ENCODE measurements at places on chromosomes 7 and 10.

GRCh38 chr7:148318102-148318811 lies 272.3 kb upstream of the C7orf33 start:
- no peak for DNase-seq

DNA sequence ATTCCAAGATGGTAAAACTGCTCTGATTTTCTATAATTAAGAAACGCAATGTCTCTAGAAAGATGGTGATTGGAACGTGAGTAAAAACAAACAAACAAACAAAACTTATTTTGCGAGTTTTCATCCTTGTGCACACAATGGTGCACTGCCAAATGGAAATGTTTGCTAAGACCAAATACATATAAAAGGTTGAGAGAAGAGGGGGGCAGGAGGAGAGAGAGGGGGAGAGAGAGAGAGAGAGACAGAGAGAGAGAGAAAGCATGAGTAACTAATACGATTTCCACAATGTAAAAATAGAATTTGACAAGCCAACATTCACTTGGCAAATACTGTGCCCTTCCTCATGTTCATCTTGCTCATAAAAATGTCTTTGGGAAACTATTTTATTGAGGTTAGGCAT lies 375.4 kb downstream of the CNTNAP2 start:
- DNase-seq: no peak

GRCh38 chr7:131737746-131738465 lies 181.5 kb upstream of the PODXL start:
- DNase-seq: no peak

- DNase-seq: no peak
Observed at GRCh38 chr7:41219276-41219675, 483.6 kb downstream of the INHBA start.

DNA sequence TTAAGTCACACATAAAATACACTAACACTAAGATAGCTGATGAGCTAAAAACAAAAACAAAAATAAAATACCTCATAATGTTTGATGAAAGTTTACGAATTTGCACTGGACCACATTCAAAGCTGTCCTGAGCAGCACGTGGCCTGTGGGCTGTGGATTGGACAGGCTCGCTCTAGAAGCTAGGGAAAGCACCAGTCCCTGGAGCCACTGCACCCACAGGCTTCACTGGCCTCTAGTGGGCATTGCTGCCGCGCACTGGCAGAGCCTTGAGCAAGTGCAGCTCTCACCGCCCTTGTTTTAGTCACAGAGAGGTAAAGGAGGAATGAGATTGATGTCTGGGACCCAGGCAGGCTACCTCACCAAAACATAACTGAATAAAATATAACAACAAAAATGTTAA lies 67.6 kb downstream of the PAX2 start:
- no peak for DNase-seq

GRCh38 chr7:140653319-140654108 lies 12.9 kb upstream of the DENND2A start:
- peak; percentile 70 for DNase-seq

DNA sequence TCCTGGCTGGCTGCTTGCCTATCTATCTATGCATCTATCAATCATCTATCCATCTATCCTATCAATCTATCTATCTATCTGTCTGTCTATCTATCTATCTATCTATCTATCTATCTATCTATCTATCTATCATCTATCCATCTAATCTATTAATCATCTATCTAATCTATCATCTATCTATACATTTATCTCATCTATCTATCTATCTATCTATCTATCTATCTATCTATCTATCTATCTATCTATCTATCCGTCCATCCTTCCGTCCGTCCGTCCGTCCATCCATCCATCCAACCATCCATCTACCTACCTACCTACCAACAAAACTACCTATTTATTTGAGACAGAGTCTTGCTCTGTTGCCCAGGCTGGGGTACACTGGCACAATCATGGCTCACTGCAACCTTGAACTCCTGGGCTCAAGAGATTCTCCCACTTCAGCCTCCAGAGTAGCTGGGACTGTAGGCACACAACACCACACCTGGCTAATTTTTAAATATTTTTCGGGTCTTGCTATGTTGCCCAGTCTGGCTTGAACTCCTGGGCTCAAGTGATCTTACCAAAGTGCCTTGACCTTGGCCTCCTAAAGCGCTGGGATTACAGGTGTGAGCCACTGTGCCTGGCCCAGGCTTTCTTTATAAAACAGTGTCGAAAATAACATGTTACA lies 95.3 kb upstream of the NMT2 start:
- no peak for DNase-seq

- no peak for DNase-seq
Observed at GRCh38 chr7:102055181-102055976, 231.3 kb upstream of the SH2B2 start.

DNA sequence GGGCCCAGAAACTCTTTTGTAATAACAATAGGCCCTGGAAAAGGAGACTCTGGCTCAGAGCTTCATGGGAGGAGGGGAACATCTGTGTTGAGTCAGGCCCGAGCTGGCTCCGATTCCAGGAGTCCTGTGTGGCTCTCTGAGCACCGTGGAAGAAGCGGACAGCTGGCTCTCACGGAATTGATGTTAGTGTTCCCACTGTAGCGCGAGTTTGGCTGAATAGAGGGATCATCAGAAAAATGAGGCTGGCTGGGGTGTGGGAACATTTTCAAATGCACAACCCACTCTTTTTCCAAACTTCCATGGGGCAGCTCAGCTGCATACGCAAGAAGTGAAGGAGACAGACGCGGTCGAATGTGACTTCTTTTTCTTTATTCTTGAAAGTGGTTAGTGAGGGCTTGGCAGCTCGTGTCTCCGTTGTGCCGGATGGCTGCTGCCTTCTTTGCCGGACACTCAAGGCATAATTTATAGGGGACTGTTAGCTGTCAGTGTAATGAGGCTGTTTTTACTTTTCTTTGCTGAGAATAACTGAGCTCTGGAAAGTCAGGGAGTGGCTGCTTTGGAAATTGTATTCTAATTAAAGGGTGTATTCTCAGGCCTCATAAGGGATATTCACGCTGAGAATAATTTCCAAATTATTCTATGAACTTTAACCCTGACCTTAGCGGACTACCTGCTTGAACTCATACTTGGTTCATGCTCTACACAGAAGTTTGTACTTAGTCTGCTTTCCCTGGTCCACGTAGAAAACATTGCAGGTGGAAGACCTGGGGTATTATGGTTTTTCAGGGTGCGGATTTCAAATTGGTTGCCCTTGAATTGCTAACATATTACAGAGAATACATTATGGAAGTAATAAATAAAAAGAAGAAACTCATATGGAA lies 23.1 kb downstream of the MDFIC start:
- peak; percentile 80 for DNase-seq
